ENCODE measurements at places on chromosomes 5 and 9.

- DNase-seq, result no peak
These were observed 76.4 kb upstream of the RARS1 start for GRCh38 chr5:168409591-168410458.

DNA sequence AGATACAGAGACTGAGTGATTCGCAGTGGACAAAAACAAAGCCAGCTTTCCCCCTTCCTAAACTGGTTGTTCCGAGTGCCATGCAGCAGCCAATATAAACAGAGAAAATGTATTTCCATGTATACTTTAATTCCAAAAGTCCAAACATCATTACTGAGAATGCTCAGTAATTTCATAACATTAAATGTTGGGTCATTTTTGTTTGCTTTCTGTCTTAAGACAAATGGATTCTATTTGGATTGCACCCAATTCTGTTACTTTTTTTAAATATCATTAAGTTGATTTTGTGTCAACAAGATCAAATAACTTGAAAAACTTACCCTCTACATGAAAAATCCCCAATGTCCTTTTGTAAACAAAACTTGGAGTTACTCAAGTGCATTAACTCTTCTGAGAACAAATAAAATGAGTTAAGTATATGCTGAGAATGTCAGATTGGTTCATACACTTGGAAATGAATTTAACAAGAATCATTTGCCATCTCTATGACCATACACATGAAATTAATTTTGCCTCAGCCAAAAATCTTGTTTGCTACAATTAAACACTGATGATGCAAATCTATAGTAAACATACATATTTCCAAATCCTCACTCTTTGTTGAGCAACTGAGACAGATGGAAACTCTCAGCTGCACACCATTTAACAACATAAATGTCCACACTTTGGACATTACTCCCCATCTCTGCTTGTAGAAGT lies 19.4 kb downstream of the LURAP1L start:
- no peak for DNase-seq

- no peak for DNase-seq
These were observed 747.3 kb upstream of the C9orf72 start for GRCh38 chr9:28320616-28321015.

GRCh38 chr5:91865915-91866314 lies 482.8 kb upstream of the ARRDC3 start:
- DNase-seq, result no peak

GRCh38 chr5:18544421-18544820 lies 910.2 kb downstream of the TAF11L14 start:
- no peak for DNase-seq

DNA sequence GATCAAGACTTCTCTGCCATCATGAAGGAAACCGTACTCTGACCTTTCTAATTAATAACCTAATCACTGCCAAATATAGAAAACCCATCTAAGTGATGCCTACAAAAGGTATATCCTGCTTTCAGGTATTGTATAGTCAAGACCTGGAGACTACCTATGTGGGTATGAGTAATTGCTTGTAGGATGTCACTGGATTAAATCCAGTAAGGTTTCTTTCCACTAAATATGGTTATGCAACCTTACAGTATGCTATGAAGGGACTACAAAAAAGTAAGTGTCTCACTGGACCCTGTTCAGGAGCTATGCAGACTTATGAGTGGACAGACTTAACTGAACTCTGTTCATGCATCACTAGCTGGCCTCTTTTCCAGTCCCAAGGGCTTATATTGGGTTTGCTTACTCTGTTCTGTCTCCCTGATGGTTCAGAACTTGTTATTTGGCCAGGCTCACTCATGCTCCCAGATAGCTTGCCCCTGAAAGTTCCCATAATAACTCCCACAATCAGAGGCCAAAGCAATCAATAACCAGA lies 51.1 kb downstream of the PDE6A start:
- no peak for DNase-seq

DNA sequence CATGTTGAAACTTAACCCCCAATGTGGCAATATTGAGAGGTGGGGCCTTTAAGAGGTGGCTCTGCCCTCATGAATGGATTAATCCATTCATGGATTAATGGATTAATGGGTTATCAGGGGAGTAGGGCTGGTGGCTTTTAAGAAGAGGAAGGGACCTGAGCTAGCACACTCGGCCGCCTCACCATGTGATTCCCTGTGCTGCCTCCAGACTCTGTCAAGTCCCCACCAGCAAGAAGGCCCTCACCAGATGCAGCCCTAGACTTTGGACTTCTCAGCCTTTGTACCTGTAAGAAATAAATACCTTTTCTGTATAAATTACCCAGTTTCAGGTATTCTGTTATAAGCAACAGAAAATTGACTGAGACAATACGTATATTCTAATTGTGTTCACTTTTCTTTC lies 272.2 kb upstream of the DMRT1 start:
- no peak for DNase-seq

DNA sequence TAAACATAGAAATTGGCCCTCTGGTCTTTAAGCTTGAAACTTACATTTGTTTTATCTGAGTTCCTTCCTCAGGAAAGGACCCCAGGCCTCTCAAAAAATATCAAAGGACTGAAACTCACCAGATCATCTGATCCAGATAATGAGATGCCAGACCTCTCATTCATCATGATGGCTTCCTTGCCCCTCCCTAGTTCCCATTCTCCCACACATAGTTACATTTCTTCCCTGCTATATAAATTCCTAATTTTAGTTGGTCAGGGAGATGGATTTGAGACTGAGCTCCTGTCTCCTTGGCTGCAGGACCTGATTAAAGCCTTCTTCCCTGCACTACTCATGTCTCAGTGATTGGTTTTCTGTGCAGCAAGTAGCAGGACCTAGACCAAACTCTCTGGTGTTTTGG lies 119.4 kb upstream of the SPIN1 start:
- DNase-seq, result no peak

- no peak for DNase-seq
These were observed 81.8 kb downstream of the LURAP1L start for GRCh38 chr9:12856603-12857002.

DNA sequence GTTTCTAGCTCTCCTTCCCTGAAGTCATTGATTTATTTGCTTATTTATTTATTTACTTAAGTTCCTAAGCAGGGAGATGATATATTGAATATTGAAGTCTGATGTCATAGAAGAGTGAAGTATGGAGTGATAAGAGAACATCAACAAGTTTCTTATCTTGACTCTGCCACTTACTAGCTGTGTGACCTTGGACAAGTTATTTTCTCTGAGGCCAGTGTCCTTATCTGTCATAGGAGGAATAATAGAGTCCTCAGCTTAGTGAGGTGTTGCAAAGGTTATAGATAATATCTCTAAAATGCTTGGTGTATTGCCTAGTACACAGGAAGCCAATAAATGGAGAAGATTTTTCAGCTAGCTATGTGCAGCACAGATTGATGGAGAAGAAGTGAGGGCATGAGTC lies 32.4 kb upstream of the PIP5K1B start:
- no peak for DNase-seq

DNA sequence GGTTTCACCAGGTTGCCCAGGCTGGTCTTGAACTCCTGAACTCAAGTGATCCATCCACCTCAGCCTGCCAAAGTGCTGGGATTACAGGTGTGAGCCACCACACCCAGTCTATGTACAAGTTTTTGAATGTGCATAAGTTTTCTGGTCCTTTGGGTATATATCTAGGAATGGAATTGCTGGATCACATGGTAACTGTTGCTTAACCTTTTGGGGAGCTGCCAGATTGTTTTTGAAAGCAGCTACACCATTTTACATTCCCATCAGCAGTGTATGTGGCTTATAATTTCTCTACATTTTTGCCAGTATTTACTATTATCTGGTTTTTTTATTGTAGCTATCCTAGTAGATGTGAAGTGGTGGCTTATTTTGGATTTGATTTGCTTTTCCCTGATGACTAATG lies 8.9 kb upstream of the LNPEP start:
- no peak for DNase-seq

GRCh38 chr5:158485047-158485446 lies 614.7 kb downstream of the EBF1 start:
- DNase-seq, result no peak

- DNase-seq, result no peak
These were observed 27.4 kb downstream of the JMY start for GRCh38 chr5:79263290-79263689.

- no peak for DNase-seq
These were observed 396.6 kb upstream of the ZNF608 start for GRCh38 chr5:125143011-125143410.

DNA sequence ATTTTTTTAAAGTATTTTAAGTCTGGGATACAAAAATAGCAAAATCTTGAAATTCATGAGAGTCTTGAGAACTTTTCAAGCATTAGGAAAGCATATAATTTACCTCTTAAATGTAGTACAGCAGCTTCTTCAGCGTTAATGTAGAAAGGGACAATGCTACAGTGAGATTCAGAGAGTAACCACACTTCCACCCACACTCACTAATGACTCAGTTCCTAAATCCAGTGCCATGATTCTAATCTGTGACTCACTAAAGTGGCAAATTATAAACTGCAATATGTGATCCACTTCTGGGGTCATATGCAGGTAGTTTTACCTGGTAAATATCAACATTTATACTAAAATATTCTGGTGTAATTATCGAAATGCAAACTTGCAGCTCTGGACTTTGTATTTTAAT lies 434.5 kb upstream of the TUSC1 start:
- no peak for DNase-seq

DNA sequence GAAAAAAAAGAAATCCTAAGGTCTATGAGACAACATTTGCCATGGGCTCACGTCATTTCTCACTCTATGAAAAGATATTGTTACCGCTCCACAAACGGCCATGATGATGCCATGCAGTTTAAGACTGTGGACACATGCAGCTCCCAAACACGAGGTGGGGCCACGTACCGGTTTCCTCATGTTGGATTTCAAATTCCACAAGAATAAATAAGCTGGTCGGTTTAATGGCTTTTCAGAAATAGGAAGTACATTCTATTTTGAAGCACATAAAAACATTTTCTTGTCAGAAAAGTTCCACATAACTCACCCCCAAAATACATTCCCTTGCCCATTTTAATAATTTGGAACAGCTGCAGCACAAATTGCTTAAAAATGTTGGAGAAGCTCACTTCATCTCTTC lies 130.6 kb downstream of the MYO10 start:
- no peak for DNase-seq

GRCh38 chr5:143011585-143011984 lies 241.4 kb downstream of the ARHGAP26 start:
- DNase-seq, result no peak

DNA sequence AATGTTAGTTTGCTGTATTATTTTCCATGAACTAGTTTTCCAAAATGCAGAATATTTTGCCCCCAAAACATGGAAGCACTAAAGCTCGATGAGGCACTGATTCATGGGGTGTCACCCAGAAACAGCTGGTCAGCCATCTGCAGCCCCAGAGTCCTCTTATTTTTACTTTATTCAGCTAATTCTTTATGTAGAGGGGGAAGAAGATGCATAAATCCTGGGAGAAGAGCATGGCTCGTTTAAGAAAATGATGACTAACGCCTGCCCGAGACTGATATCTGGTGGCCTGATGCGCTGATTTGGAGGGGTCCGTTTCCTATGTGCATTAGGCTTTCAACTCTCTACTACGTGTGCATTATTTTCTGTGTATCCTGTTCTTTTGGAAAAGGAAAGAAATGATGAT lies 390.3 kb upstream of the MEF2C start:
- DNase-seq, result no peak

GRCh38 chr9:35708146-35708545 lies 18.4 kb upstream of the TPM2 start:
- DNase-seq, result no peak

- DNase-seq, result peak; percentile 45
These were observed 72.4 kb upstream of the GNAQ start for GRCh38 chr9:78103971-78104433.

DNA sequence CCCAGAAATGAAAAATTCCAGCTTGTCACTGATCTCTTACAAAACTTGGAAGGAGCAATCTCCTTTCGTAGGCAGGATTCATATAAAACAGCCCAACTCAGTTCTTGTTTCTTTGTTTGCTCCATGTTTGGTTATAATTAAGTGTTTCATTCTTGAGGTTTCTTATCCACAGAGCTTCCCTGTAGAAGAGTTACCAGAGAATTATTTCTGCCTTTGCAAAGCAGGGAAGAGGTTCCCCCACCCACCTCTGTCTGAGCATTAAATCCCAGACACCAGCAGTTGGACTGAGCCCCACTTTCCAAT lies 34.1 kb upstream of the RAI14 start:
- DNase-seq, result no peak

- no peak for DNase-seq
These were observed 106.8 kb downstream of the FRMD3 start for GRCh38 chr9:83431101-83432060.

- DNase-seq, result no peak
These were observed 65.3 kb upstream of the PPP1R26 start for GRCh38 chr9:135414293-135414692.

DNA sequence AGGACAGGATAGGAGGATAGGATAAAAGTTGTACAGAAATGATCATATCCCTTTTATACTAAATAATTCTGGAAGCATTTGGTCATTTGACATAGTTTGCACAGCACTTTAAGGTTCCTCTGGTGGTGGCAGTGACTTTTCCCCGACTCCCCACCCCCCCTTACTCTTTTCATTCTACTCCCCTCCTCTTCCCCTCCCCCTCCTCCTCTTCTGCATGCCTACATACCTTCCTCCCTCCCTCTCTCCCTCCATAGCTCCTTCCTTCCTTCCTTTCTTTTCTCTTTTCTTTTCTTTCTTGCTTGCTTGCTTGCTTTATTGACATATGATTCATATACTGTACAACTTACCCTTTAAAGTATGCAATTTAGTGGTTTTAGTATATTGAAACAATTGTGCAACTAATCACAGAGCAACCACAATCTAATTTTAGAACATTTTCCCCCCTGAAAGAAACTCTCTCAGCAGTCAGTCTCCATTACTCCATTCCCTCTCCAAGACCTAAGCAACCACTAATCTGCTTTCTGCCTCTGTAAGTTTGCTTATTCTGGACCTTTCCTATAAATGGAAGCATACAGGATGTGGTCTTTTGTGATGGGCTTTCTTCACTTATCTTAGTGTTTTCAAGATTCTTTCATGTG lies 159.0 kb downstream of the HACD4 start:
- no peak for DNase-seq

DNA sequence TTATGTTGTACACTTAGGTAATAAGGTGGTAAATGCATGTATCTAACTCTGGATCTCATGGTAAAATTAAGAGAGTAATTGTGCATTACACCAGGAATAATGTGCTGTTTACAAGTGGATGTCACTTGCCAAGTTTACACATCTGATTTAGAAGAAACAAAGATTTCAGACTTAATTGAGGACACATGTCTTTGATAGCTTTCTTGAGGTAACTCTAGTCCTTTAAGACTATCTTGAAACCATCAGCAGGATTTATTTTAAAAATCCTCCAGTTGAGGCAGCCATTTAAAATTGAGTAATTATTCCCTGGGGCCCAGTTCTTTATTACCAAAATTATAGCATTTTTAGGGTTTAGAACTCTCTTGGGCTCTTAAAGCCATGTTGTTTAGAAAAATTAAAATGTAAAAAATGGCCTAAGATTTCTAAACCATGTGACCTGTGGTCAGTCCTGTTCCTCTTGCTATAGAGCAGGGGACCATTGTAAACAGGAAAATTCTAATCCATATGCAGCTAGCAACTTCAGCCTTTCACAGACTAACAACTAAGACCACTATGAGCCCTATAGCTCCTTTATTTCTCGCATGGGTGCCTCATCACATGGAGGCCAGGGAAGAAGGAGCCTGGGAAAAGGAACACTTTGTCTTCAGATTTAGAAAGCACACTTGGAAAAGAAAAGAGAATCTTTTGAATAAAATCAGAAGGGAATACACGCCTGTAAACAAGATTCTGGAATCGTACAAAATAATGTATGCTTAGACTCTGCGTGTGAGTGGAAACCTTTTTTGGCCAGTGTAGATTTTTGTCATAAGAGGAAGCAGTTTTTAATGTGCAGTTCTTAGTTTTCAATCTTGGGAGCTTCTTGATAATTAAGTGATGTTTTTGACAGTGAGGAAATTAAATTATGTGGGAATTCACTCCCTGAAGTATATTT lies 71.2 kb downstream of the ZSWIM6 start:
- DNase-seq, result no peak

Measured in activated T-helper 1 cell treated with anti-CD3 and anti-CD28 coated beads, Interleukin-12 subunit alpha, Interleukin-12 subunit beta, Interleukin-2, Interleukin-4 antibody, amounts not matched to agents 30 ng/mL and 10 ng/mL and 1 ng/mL, durations not matched to agents 14 hours and 24 hours and 36 hours (primary cell).